ENCODE measurements at places on chromosomes 2 and 18.

DNA sequence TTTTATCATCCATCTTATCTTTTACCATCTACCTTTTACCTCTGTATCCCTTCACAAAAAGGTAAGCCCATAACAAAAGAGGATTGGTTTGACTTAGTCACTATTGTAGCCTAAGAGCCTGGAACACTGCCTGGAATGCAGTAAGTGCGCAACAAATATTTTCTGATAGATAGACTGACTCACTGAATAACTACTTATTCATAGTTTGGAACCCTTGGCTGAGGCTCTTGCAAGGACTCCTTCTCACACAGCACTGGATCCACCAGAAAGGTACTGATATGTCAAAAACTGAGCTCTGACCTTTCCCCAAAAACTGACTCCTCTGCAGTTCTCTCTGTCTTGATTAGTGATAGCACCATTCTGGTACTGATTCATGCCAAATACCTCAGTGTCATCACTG is 426.7 kb downstream of the SETBP1 start:
- no peak for DNase-seq

DNA sequence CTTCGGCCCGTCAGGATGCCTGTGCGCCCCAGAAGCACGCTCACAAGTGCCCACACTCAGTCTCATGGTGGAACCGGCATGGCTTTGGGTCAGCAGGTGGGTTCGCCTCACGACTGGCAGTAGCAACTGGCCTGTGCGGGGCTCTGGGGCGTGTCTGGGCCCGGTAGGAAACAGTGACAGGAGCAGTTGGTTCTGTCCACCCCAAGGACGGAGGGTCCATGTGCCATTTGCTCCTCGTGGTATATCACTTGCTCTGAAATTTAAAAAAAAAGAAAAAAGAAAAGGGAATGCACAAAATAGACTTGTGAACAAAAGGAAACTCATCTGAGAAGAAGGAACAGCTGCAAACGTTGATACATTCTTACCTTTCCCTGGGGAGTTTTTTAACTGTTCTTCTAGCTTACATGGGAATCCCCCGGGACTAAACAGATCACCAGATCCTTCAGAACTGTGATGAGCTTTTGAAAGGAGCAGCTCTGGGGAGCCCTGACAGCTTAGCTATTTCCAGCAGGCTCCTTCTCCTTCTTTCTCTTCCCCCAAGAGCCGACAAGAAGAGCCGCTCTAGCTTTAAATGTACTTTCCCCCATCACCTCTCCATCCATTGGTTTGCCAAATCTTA is 42.8 kb downstream of the TRAPPC12 start:
- no peak for DNase-seq

DNA sequence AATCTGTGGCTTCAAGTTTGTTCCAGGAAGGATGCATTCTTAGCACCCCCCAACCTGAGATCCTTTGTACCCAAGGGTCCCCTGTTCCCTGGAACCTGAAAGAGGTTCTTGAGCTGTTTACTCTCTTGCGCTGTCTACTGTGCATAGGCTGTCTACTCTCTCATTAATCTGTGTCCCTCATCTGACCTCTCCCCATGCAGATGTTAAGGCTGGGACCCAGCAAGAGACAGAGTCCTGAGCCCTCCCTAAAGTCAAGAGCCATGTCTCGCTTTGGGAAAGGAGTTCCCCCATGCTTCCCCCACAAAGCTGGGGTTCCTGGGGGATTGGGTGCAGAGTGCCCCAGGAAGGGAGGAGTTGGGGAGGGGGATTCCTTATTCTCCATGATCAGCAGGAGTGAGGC is 312.9 kb downstream of the CYP26B1 start:
- no peak for DNase-seq

DNA sequence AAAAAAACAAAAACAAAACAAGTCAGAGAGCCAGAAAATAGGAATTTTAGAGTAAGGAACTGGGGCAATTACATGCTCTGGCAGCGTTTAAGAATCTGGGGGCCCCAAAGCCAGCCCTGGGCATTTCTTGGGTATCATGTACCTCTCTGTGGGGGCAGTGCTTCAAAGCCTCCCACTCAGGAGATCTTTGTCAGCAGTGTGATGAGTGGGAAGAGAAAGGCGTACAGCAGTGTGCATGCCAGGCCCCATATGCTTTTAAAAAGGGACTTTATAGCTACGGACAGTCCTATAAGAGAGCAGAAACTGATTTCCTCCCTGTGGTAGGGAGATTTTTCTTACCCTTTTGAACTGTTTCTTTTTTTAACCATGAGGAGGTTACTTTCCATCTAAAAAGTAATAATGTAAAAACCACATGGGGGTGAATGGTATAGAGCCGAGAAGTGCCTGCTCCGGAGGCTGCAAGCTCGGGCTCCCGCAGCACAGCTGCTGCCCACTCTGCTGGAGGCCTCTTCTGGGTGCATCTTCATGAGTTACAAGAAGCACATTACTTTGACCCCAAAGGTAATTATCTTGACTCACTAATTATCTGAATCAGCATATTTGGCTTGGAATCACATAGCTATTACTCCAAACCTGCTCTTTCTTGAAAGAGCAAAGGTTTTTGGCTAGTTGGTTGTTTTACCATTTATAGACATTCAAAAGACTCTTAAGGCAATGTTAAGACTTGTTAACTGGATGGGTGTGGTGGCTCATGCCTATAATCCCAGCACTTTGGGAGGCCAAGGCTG is 46.4 kb downstream of the PROC start:
- DNase-seq, result no peak

GRCh38 chr18:22230471-22230945 is 61.1 kb downstream of the GATA6 start:
- DNase-seq, result peak; percentile 86

- DNase-seq, result no peak
These were observed 363.0 kb downstream of the FSIP2 start for GRCh38 chr2:186101616-186102015.

DNA sequence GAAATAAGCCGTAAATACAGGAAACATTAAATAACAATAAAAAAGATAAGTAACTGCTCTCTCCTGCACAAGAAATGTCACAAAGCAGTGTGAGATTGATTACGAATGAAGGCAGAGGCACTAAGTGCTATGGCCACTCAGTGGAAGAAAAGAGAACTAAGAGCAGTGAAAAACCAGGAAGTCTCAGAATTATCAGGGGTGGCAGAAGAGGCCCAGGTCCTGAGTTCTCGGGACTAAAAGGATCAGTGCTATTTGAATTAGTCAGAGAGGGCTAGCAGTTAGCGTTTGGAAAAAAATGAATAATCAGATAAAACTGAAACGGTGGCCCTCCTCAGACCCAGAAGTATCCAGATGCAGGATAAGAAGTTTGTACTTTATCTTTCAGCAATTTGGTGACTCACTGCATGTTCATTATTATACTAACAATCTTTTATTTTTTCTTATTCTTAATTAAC is 367.1 kb downstream of the ZEB2 start:
- no peak for DNase-seq

DNA sequence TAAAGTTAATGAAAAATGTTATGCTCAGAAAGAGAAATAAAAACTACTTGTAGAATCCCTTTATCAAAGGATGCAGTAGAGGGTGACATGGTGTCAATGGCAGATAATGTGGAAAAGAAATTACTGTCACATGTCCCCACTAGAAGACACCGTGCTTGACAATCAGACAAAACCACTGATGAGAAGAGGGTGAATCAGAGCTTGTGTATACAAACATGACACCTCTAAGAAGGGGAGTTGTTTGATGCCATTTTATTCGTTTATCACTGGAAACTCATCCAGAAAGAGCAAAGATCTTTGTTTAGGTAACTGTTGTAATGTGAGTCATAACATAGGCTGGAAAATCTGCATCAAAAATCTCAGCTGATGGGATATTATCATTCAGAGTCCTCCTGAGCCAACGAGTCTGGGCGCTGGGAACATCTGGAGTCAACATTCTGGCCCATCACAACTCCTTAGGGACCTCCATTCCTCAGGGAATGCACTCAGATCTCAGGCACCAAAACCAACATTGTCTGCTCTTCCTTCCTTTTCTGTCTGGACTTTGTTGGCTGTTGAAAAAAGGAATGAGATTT is 49.5 kb upstream of the RAB12 start:
- DNase-seq, result no peak

DNA sequence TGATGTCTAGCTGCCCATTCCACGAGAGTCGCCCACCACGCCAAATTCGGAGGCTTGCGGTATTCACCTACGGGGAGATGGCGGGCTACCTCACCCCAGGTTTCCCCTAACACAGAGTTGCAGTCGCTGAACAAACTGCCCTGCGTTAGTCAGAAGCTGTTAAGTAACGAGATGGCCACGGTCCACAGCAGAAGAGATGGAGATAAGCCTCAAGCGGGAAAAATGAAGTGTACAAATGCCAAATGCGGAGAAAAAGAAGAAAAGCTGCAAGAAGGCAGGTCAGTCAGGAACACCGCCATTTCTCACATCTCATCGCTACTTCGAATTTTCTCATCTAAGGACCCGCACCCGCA is 425 bp downstream of the ASB3 start:
- peak; percentile 22 for DNase-seq

All from RCC 7860 (cell line).